Fibroblast of villous mesenchyme (primary cell): ENCODE measurements at places on chromosomes 4 and X. TPM values are rescaled to one million over a fixed set of nuclear protein-coding genes. Genes with fewer than 3 reads are reported as not detected.

Gene DMRTC1B
- total RNA-seq: not detected in 2 replicates

Gene MUC7
- total RNA-seq: not detected in 2 replicates

Gene ADH6
- total RNA-seq: under 0.01 TPM in 1 of 2 replicates, not detected in the other

DNA sequence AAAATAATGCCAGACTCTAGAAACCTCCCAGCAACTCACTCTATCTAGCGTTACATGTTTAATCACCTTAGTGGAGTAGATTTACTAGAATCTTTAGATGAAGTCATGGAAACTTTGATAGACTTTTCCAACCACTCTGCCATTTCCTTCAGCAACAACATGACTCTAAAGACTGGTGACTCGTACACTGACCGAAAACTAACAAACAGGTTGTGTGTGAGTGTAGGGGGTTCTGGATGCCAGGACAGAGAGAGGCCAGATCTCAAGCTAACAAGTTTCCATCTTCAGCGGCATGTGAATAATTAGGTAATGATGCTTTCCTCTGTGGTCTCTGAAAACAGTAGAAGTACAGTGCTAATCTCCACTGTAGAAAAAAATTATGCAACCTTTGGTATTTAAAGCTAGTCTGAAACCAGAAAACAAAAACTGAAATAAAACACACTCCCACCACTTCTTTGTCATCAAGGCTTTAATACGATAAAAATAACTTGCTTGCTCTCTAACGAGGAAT is 286.4 kb downstream of the PRDM5 start:
- peak; percentile 31 for DNase-seq

GRCh38 chr4:147942729-147943128 is 210.8 kb downstream of the ARHGAP10 start:
- peak; percentile 55 for DNase-seq

Gene SHROOM3
- total RNA-seq: 27.6 and 40.9 TPM in 2 replicates

DNA sequence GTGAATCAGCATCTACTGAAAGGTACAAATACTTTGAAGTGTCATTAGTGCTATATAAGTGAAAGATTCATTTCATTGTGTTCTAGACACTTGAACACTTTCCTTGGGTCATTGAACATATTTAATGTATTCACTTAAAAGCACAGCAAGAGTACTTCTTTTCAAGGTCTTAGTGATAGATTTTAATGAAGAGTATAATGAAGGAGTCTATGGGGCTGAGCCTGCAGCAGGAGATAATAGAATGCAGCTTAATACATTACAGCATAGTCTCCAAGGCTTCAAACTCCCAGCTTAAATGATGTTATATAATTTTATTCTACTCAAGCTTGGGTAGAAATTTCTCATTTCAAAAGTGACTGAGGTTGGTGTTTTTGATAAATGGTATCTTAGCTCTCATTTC is 66.1 kb upstream of the VEGFC start:
- no peak for DNase-seq

DNA sequence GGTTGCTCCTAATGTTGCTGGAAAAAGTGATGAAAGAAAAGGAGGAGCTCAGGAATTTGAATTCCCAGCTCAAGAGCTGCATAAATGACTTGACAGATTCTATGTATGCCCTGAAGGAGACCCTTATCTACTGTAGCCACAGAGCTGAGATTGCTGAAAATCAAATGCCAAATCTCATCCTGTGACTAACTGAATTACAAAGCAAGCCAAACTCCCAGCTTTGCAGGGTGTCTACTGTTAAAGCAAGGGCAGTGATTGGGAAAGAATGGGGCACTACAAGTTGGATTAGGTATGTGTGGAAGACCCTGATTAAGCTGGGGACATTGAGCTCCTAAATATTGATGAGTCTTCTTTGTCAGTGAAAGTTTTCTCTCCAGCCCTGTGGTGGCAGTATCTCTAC is 20.8 kb upstream of the SMIM9 start:
- no peak for DNase-seq

Gene FAM47E
- 0.32 and 0.86 TPM in 2 replicates for total RNA-seq

DNA sequence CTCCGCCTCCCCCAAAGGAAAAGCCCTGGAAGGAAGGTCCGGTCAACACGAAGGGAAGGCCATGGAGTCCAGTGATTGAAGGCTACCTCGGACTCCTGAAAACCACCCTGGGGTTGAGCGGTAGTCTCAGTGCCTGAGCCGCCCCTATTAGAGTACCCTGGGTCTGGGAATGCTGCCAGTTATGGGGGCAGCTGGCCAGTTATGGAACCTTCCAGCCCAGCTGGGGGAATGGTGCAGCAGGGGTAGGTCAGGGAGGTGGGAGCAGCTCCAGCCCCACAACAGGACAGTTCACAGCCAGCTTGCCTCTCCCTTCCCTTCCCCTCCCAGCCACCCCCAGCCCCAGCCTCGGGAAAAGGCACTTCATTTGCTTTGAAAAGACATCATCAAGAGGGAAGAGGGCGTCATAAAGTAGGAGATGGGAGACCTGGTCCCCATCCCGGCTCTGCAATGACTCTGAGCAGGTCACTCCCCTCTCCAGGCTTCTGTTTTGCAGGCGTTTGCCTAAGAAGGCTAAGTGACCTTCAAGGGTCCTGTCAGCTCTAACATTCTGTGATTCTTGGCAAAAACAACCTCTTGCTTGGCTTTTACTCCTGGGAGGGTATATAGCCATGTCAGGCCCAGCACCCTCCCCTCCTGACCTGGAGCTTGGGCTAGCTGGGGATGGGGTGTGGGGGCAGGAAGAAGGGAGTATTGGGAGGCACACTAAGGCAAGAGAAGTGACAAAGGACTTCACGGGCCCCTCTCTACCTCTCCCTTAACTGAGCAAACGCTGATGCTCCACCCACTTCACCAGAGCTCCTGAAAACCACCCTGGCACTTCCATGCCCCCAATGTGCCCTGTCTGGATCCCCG is 8.0 kb downstream of the APLN start:
- no peak for DNase-seq

GRCh38 chr4:15413623-15414019 is 14.2 kb upstream of the C1QTNF7 start:
- no peak for DNase-seq

Gene PCDH18
- 181 and 278 TPM in 2 replicates for total RNA-seq

DNA sequence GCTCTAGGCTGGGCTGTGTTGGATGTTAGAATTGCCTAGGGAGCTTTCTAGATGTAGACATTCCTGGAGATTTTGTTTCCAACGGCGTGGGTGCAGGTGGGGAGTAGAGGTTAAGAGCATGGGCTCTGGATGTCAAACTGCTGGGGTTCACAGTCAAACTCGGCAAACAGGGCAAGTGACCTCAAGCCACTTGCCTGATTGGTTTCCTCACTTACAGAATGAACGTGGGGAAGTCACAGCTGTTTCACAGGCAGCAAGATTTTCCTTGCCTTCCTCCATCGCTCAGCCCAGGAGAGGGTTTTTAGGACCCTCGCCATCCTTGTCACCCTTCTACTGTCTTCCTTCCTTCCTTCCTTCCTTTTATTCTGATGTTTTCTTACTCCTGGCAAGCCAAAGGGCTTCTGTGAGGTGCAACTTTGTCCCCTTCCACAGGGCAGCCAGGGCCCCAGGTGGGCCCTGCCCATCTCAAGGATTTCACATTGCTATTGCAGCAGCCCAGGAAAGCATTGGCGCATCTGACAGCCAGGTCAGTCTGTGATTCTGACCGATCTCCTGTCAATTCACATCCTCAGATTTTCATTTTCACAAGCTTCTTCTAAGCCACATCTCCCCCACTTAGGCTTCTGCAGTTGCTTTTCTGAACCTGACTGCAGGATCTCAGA is 7.0 kb downstream of the RTL5 start:
- DNase-seq: no peak

Gene PNMA6F
- total RNA-seq: not detected in 2 replicates

Gene LETM1
- total RNA-seq: 80.2 and 91.5 TPM in 2 replicates

- no peak for DNase-seq
Observed at GRCh38 chrX:41036668-41037326, 48.4 kb upstream of the USP9X start.

DNA sequence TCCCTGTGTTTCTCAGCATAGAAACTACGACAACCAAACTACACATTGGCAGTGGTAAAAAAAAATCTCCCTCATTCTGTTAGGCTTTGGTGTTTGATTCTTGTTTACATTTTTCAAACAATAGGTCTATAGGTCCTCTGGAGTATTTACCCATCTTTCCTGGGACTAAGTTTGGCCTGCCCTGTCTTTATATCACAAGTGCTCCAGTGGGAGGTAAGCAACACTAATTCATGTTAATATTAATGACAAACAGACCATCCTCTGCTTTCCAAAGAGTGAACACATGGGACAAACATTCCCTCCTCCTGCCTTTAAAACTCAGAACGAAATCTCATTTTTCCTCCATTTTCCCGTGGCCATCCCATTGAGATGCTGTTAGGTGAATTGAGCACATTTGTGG is 514.1 kb upstream of the INTU start:
- DNase-seq: no peak

Gene KLHL4
- 0.86 and 0.97 TPM in 2 replicates for total RNA-seq

GRCh38 chrX:72569786-72570185 is 2.9 kb downstream of the HDAC8 start:
- DNase-seq: peak; percentile 25

GRCh38 chrX:78624962-78625909 is 33.9 kb downstream of the RTL3 start:
- DNase-seq: peak; percentile 28

Gene KCND1
- total RNA-seq: 0.32 and 2.6 TPM in 2 replicates

Gene CPLX1
- not detected in 2 replicates for total RNA-seq
